ENCODE measurements at places on chromosomes 3 and 15. TPM values are rescaled to one million over a fixed set of nuclear protein-coding genes. Genes with fewer than 3 reads are reported as not detected.
A peak's percentile ranks its signal among the peaks of the same experiment; 100 is the strongest.

- no peak for DNase-seq
- H3K27me3 ChIP-seq: no peaks in the 10 kb centered on the region
- H3K36me3 ChIP-seq: no peaks in the 10 kb centered on the region
- no peak overlapping the region for H3K4me3 ChIP-seq
- H3K27ac ChIP-seq: peak overlapping the region; percentile 27
Observed at GRCh38 chr15:57439128-57440027, 63.1 kb downstream of the CGNL1 start.

DNA sequence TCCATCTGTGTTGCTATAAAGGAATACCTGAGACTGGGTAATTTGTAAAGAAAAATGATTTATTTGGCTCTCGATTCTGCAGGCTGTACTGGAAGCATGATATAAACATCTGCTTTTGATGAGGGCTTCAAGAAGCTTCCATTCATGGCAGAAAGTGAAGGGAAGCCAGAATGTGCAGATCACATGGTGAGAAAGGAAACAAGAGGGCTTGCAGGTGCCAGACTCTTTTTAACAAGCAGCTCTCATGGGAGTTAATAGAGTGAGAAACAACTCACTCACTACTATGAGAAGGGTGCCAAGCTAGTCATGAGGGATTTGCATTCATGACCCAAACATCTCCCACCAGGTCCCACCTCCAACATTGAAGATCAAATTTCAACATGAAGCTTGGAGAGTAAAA is 247.2 kb downstream of the ZIC4 start:
- no peak overlapping the region for H3K4me3 ChIP-seq
- no peaks in the 10 kb centered on the region for H3K4me1 ChIP-seq
- no peaks in the 10 kb centered on the region for H3K27me3 ChIP-seq
- no peak for DNase-seq
- H3K36me3 ChIP-seq: peaks cover 3% of the 10 kb centered on the region

DNA sequence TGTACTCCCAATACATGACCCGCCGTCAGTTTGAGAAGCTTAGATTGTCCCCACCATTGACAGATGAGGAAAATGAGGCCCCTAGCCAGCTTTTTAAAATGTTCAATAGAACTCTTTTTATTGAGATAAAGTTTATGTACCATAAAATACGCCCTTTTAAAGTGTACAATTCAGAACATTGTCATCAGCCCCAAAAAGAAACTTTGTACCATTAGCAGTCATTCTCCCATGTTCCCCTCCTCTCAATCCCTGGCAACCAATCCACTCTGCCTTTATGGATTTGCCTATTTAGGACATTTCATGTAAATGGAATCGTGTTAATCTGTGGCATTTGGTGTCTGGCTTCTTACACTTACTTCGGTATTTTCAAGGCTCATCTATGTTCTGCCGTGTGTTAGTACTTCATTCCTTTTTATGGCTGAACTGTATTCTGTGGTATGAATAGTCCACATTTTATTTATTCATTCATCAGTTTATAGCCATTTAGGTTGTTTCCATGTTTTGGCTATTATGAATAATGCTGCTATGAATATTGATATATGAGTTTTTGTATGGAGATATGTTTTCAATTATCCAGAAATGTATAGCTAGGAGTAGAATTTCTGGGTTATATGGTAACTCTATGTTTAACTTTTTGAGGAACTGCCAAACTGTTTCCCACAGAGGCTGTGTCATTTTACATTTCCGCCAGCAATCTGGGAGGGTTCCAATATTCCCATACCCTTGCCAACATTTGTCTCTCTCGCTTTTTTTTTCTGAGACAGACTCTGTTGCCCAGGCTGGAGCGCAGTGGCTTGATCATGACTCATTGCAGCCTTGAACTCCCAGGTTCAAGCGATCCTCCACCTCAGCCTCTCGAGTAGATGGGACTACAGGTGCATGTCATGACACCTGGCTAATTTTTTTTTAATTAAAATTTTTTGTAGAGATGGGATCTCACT is 15.3 kb upstream of the PTPN23 start:
- no peaks in the 10 kb centered on the region for H3K4me1 ChIP-seq
- no peak for DNase-seq
- H3K27ac ChIP-seq: no peak overlapping the region

DNA sequence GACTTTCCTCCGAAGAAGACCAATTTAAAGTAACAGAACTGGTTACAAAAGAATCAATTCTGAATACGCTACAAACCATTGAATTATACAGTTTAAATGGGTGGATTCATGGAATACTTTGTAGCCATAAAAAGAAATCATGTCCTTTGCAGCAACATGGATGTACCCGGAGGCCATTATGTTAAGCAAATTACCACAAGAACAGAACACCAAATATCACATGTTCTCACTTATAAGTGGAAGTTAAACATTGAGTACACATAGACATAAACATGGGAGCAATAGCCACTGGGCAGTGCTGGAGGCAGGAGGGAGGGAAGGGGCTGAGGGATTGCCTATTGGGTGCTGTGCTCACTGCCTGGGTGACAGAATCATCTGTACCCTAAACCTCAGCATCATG is 61.3 kb downstream of the EDEM1 start:
- no peaks in the 10 kb centered on the region for H3K4me1 ChIP-seq
- H3K27me3 ChIP-seq: no peaks in the 10 kb centered on the region
- H3K4me3 ChIP-seq: no peak overlapping the region
- no peaks in the 10 kb centered on the region for H3K36me3 ChIP-seq
- H3K27ac ChIP-seq: no peak overlapping the region

DNA sequence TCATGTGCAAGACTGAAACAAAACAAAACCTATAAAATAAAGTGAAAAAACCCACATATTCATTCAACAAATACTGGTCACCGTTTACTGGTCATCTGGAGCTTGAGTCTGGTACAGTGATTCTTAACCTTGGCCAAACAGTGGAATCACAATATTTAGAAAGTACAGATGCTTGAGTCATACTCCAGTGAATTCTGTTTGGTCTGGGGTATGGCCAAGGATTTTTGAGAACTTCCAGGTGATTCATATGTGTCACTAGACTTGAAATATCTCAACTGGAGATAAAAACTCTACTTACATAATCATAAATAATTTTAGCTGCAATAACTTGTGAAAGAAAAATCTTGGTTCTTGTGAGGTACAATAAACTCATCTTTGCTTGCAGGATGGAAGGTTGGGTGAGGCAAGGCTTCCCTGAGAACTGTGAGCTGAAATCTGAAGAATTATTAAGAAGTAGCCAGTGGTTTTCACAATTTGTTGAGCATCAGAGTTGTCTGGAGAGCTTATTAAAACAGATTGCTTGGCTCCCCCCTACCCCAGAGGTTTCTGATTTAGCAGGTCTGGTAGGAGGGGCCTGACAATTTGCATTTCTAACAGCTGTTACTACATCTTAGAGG is 9.6 kb downstream of the NEK11 start:
- DNase-seq: no peak
- H3K4me3 ChIP-seq: no peak overlapping the region
- H3K27me3 ChIP-seq: no peaks in the 10 kb centered on the region
- no peak overlapping the region for H3K27ac ChIP-seq
- H3K36me3 ChIP-seq: no peaks in the 10 kb centered on the region

DNA sequence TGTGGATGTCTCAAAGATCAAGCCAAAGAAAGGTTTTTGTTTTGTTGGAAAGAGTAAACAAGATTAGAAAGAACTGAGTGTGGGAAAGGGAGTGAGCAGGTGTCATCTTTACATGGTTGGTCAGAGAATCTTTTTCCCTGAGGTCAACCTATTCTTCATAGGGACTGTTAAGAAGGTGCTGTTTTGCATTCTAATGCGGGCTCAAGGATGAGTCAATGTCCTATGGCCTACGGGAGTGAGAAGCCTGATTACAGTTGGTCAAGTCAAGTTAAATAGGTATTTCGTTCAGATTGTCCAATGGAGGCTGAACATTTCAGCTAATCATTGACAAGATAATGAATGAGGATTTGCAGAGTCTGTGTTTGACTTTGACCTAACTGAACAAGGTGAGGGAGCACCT is 491.2 kb upstream of the PDZRN3 start:
- no peak for DNase-seq
- H3K4me3 ChIP-seq: no peak overlapping the region
- H3K27me3 ChIP-seq: no peaks in the 10 kb centered on the region
- no peaks in the 10 kb centered on the region for H3K36me3 ChIP-seq
- no peak overlapping the region for H3K27ac ChIP-seq
- no peaks in the 10 kb centered on the region for H3K4me1 ChIP-seq

DNA sequence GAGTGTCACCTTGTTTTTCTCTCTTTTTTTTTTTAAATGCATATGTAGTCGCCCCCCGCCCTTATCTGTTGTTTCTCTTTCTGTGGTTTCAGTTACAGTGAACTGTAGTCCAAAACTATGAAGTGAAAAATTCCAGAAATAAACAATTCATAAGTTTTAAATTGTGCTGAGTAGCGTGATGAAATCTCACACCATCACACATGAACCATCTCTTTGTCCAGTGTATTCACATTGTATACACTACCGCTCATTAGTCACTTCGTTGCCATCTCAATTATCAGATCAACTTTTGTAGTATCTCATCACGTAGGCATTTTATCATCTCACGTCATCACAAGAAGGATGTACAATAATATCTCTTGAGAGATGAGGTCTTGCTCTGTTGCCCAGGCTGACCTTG is 62.5 kb upstream of the MLF1 start:
- no peak for DNase-seq
- H3K27ac ChIP-seq: no peak overlapping the region
- no peaks in the 10 kb centered on the region for H3K36me3 ChIP-seq
- no peaks in the 10 kb centered on the region for H3K4me1 ChIP-seq
- H3K27me3 ChIP-seq: no peaks in the 10 kb centered on the region

DNA sequence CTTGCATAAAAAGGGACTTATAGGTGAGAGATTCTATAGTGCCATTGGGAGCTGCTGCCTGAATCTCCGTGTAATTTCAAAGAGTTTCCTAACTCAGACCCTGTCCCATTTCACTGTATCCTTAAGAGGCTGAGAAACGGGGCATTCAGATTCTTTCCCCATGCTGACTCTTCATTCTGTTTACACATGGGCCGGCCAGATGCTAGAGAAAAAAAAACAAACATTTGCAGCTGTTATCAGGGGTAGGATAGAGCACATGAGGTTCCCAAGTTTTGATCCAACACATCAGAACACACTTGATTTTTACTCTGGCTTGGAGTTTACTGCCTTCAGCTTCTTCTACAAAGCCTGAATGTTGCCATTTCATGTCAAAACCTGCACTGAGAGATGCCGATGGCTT is 215.9 kb upstream of the TPRG1 start:
- no peaks in the 10 kb centered on the region for H3K4me1 ChIP-seq
- no peak for DNase-seq
- H3K36me3 ChIP-seq: no peaks in the 10 kb centered on the region

CAV3 gene
- not detected for total RNA-seq

MKRN2 gene
- 36.1 TPM for total RNA-seq

CHAC1 gene
- 11.9 TPM for total RNA-seq

DNAH12 gene
- 0.32 TPM for total RNA-seq
